Stimulated activated CD4-positive, alpha-beta T cell treated with anti-CD3 and anti-CD28 coated beads, TNF-alpha, amount 100 ng/mL, for 48 hours (primary cell): ENCODE measurements at places on chromosomes 1 and 21.

GRCh38 chr1:39050001-39050400 is 23.9 kb downstream of the NDUFS5 start:
- DNase-seq = no peak

DNA sequence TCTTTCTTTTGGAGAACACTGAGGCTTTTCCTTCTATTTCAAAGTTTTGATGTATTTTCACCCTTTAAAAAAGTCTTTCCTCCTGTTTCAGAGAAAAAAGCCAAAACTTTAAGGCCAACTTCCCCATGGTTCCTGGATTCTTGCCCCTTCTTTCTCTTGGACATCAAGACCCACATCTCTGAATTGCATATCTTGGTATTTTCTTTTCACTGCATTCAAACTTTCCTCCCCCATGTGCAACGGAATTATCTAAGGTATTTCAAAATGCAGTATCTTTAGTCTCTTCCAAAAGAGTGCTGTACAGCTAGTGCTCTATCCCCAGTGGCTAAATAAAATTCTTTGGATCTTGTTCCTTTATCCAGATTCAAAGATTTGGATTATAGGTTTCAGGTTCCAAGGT is 81.1 kb upstream of the TSPAN2 start:
- DNase-seq = no peak

DNA sequence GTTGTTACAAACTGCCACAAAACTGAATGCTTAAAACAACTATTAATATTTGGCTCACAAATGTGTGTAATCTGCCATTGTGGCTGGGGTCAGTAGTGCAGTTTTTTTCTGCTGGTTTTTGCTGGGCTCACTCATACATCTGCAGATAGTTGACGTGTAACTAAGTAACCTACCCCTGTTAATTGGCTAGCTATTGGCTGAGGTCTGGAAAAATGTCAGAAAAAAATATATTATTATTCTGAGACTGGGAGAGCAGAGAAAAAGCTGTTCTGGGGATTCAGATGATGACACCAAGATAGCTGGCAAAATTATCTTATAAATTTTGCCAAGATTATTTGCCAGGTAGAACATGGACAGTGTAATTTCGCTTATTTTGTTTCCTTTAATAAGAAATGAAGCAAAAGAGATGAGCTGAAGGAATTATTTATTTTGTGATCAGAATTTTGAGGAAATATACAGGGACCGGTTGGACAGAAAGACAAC is 616.1 kb upstream of the ADAMTS5 start:
- DNase-seq = no peak

DNA sequence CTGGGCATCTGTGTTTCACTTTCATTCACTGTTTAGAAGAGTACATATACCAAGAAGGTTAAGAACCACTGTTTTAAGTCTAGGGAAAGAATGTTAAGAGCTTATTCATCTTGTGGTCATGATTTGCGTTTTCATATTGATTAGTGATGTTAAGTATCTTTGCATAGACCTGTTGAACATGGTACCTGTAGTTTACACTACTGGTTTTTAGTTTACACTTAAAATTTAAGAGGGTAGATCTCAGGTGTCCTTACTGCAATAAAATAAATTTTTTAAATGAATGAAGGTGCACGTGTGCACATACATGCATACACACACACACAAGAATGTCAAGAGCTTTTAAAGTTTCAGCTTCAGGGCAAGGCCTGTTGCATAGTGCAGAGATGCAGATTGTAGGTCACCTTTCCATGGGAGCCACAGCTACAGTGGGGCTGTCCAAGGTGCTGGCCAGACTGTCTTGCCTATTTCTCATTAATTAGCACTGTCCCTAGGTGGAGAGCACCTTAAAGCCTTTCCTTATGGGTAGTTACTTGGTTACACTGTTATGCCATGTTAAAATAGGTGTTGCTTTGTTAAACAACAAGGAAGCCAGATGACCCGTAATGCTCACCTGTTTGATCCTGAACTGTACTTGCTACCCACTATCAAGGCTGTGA is 543.0 kb upstream of the DAB1 start:
- no peak for DNase-seq

DNA sequence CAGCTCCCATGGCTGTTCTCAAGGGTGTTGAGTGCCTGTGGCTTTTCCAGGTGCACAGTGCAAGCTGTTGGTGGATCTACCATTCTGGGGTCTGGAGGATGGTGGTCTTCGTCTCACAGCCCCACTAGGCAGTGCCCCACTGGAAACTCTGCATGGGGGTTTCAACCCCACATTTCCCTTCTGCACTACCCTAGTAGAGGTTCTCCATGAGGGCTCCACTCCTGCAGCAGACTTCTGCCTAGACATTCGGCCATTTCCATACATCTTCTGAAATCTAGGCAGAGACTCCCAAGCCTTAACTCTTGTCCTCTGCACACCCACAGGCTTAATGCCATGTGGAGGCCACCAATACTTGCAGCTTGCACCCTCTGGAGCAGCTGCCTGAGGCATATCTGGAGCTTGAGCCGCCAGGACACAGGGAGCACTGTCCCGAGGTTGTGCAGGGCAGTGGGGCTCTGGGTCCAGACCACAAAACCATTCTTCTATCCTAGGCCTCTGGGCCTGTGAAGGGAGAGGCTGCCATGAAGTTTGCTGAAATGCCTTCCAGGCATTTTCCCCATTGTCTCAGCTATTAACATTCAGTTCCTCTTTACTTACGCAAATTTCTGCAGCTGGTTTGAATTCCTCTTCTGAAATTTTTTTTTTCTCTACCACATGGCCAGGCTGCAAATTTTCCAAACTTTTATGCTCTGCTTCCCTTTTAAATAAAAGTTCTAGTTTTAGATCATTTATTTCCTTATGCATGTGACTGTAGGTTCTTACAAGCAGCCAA is 8.8 kb upstream of the CAPN8 start:
- no peak for DNase-seq

DNA sequence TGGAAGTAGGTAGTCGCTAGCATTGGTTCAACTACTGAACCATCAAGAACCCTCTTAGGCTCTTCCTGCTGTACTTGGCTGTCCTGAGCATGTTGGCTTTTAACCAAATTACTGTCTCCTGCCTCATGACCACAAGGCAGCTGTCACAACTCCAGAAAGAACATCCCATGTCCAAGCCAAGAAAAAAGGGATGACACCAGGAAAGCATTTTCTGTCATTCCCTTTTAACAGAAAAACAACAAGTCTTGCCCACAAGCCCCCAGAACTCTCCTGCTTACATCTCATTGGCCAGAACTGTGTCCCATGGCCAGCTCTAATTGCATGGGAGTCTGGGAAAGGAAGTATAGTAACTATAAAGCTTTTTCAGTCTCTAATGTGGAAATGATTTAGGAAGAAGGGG is 2.4 kb upstream of the RNU5D-1 start:
- no peak for DNase-seq

GRCh38 chr1:213444224-213444623 is 393.2 kb downstream of the RPS6KC1 start:
- DNase-seq = no peak

DNA sequence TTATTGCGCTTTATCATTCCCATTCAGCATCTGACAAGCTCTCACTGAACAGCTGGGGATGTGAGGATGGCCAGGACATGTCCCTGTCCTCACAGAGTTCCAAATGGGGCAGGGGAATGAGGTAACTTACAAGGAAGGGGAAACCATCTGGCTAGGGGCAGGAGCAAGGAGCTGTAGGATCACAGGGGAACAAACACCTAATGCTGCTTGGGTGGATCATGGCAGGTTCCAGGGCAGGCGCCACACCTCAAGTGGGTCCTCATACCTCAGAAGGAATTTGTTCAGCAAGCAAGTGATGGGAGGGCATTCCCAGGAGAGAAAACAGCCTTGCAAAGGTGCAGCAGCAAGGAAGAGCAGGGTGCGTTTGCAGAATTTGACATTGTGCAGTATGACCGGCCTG is 35.1 kb upstream of the GRIK3 start:
- DNase-seq = no peak

GRCh38 chr1:54888080-54888733 is 1.2 kb upstream of the DHCR24 start:
- no peak for DNase-seq
